Retinal pigment epithelial cell (primary cell): ENCODE measurements at places on chromosomes 4 and X.

GRCh38 chrX:22959204-22959920 is 40.4 kb upstream of the DDX53 start:
- DNase-seq = peak; percentile 32

DNA sequence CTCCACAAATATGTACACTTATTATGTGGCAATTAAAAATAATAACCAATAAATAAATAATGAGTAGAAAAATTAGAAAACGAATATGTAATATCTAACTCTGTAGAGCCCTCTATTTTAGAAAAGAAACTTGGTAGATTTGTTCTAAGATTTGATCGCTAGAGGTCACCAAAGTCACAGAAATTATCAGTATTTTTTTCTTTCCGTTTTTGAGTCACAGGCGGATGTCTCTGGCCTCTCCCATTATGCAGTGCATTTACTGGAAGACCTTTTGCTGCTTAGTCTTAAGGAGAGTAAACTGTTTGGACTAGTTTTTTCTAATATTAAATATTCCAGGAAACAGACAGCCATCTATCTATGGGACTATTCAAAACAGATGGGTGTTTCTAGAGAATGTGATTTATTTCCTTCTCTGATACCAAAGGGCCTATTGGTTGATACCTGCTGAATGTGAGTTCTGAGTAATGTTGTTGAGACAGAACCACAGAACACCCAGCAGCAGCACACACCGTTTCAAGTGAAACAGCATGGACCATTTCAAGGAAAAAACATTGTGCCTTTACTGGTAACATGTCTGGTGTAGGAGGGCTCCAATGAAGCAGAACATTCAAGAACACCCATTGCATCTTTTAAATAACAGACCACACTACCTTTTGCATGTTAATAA is 34.0 kb upstream of the GYPA start:
- DNase-seq = no peak

- no peak for DNase-seq
Observed at GRCh38 chr4:73396993-73397972, 6.8 kb upstream of the ALB start.

DNA sequence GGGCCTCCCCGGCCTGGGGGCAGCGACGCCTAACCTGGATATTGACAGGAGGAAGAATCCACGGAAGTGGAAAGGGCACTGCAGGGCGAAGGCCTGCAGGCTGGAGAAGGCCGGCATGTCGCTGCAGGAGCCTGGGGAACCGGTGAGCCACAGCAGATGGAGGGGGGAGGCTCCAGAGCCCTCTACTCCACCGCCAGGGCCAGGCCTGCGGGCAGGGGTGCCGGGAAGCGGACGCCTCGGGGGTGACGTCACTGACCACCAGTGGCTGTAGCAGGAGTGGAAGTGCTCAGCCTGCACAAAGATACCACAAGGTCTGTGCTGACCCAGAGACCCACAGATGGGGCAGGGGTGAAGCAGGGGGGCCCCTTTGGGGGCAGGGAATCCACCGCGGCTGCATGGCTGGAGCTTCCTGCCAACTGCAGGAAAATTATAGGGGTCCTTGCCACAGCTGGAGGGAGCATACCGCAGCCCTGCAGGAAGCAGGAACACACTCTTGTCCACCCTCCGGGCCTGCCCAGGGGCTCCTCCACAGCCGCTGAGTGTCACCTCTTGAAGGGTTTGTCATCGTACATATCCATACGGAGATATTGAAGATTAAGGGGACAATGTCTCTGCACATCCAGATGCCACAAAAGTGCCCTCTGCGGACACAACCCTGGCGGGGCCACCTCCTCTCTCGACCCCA is 7.6 kb upstream of the HTRA3 start:
- no peak for DNase-seq

DNA sequence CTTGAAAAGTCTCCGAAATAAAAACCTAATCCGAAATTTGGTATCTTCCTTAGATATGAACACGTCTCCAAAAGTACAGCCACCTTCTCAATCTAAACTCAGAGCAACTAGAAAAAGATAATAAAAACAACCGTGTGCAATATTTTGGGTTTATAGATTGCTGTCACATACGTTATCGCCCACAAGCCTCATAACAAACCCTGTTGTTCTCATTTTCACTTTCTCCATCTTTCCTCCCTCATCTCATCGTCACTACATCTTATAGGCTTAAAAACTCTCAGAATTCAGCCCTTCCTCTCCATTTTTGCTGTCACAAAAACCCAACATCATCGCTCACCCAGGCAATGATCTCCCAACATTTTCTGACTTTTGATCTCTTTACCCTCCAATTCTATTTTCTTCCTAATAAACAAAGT is 448 bp upstream of the SCFD2 start:
- no peak for DNase-seq

GRCh38 chr4:56288663-56289062 is 98.6 kb downstream of the AASDH start:
- DNase-seq = no peak

DNA sequence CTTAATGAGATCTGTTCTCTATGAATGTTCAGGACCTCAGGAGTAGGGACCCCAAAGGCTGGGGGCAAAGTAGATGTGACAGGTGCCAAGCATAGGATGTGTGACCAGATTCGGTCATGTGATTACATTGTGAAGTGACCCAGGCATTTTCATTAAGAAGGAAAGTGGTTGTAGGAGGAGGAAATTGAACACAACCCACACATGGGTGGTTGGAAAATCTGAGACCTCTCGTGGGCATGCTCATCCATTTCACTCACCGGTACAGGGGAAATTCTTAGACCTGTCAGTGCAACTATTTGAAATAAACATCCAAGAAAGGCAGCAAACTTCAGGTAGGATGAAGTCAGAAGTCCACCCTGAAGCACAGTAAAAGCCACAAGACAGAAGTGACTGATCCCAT is 43.5 kb upstream of the CD99 start:
- no peak for DNase-seq

- DNase-seq = no peak
Observed at GRCh38 chrX:148133105-148133725, 152.1 kb downstream of the FMR1NB start.

DNA sequence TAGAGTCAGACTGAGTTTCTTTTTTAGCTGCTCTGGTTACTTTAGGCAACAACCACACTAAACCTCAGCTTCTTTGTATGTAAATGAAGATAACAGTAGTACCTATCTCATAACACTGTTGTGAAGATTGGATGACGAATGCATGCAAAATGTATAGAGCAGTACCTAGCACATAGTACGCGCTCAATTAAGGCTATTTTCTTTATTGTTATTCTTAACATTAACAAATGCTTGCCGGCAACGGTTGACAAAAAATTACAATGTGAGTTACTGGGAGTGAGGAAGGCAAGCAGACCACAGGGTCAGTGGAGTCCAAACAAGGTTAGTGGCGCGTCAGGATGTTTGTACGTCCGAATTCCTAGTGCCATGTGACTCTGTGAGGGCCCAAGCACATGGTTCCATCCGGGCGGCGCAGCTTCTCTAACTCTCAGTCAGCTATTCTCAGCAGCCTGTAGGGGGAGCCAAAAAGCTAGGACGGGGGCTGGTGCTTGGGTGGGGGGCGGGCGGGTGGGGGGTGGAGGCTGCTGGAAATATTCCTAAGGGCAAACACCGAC is 821 bp upstream of the NALF2 start:
- DNase-seq = no peak

- no peak for DNase-seq
Observed at GRCh38 chr4:143382596-143382995, 45.9 kb downstream of the GAB1 start.

GRCh38 chrX:11724122-11725017 is 33.7 kb upstream of the MSL3 start:
- peak; percentile 2 for DNase-seq
